ENCODE measurements at places on chromosomes 5 and 9.
A peak's percentile ranks its signal among the peaks of the same experiment; 100 is the strongest.

DNA sequence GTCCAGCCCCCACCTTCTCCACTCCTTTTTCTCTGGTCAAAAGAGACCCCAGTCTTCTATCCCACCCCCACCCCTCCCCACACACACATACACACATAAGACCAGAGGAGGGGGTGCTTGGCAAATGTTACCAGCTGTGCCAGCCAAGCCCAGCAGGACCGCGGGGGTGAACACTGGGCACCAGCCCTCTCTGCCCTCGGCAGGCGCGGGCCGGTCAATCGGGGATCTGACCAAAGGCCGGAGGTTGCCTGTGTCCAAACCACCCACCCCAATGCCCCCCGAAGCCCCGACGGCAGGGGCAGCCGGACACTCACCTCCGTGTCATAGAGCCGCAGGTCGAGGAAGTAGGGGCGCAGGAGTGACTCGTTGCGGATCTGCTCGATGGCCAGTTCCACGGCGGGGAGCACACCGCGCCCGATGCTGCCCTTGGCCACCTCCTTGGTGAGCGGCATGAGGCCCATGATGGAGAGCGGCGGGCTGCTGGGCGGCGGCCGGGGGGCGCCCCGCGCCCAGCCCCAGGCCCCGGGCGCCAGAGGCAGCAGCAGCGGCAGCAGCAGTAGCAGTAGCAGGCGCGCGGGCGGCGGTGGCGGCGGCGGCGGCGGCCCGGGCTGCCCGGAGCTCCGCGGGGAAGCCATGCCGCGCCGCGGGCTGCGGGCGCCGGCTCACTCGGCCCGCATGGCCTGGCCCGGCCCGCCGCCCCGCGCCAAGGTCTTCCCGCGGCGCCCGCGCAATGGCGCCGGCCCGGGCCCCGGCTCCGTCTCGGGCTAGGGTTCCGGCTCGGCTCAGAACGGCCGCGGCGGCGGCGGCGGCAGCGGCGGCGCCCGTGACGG, 417 bp downstream of the GABBR2 start:
- DNase-seq, result no peak

DNA sequence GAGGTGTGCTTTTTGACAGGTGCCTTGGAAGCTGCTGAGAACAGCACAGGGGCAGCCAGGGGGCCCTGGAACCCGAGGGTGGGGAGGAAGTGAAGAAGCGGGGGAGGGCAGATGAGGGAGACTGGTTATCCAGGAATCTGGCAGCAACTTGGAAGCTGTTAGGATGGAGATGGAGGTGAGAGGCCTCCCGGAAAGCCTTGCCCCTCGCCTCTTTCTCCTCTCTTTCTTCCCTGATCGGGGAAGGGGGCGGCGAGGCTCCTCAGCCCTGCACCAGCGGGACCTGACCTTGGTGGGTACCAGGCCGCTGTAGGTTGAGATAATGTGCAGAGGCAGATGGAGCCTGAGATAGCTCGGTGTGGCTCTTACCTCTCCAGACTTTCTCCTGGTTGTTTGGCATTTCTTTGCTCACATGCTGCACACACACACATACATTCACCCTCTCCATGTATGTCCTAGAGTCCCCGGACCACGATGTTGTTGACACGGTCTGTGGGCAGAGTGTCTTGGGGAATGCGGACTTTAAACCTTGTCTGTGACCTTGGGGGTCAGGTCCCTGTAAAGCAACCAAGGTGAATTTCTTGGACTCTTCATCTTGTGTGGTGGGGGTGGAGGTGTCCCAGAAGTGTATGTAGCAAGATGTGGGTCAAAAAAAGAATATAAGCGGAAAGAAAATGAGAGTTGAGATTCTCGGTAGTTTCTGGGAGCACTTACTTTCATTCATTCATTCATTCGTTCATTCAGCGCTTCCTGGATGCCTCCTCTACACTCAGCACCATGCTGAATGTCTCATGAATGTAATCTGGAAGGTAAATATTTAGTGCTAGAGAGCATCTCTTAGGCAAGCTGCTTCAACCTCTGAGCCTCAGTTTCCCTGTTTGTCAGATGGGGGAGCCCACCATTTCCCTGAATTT, 1.6 kb downstream of the WWC1 start:
- no peak for DNase-seq

DNA sequence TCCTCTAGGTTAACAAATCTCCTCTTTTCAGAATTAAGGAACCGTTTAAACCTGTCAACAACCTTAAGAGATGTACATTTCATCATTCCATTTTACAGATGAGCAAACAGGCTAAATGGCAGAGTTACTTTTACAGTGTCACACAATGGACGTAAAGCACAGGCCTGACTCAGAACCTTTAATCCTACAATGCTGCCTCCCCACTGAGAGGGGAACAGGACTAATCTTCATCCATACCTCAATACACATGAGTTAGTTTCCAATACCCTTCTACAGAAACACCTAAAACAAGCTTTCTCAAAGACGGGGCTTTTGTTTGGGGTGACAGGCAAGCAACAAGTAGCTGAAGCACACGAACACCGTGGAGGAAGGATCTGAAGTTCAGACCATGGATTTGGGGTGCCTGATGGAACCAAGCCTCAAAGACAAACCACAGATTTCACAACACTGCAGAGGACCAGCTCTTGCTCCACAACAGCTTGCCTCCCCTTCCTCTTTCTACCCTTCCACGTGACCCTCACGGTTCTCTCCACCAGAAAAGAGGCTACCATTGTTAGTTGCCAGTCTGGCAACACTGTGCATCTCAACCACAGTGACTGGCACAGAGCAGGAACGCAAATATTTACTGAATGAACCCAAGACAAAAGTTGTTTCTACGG, 1.8 kb downstream of the RNF130 start:
- DNase-seq, result no peak

DNA sequence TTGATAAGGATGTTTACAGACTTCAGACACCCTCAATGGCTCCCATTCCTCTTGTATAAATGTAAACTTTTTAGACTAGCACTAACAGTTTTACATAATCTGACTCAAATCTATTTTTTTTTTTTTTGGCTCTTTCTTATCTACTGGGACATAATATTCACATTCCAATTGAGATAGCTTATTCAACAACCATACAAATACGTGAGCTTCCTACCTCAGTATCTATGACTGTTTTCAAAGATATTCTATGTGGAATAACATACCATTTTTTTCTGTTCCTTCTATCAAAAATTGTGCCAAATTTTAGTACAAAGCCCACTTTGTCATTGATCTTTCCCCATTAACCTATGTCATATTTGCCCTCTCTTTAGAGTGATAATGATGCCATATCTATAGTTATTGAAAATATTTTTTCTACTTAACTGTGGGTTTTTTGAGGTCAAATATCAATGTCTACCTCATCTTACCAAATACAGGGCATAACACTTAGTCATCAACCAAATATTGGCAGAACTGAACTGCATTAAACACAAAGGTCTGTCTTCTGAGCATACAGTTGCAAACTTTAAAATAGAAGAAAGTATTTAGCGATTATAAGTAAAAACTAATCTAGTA, 482.6 kb downstream of the PTPRD start:
- no peak for DNase-seq

- DNase-seq, result no peak
Measured at GRCh38 chr5:81516091-81516490, 122.2 kb upstream of the ACOT12 start.

- DNase-seq, result no peak
Measured at GRCh38 chr9:129411501-129412175, 209.3 kb downstream of the C9orf50 start.

GRCh38 chr9:4875559-4875958, 82.8 kb downstream of the RCL1 start:
- no peak for DNase-seq

DNA sequence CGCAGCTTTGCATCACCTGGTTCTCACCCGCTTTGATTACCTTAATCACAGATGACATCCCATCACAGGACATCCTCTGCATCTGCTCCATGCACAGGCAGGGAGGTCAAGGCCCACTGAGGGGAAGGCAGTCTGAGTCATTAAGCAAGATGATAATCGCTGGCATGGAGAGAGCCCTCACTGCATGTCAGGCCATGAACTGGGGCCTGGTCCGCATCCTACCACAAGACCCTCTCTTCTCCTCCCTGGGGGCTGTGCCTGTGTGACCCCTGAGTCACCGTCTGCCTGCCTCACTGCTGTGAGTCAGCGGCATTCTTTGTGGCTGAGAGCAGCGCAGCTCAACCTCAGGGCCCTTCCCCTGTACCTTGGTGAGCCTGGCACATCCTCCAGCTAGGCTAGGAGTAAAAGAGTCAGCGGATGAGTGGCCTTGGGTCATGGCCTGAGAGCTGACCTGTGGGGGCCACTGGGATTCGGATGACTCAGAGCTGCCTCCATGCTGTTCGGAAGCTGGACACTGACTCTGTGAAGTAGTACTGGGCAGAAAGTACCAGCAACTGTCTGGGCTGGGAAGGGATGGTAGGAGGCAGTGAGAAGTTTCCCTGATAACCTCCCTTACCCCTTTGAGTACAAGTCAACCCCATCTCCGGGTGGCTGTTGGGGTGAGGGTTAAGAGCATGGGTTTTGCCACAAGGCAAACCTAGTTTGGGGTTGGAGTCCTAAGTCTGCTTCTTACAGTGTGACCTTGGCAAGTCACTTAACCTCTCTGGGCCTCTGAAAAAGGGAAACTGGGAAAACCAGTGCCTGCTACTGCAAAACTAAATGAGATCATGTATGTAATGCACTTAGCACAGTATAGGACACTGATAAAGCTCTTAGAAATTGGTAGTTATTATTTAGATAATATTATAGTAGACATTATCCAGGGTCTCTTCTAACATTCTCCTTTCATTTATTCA, 14.6 kb upstream of the ARSI start:
- DNase-seq, result no peak

DNA sequence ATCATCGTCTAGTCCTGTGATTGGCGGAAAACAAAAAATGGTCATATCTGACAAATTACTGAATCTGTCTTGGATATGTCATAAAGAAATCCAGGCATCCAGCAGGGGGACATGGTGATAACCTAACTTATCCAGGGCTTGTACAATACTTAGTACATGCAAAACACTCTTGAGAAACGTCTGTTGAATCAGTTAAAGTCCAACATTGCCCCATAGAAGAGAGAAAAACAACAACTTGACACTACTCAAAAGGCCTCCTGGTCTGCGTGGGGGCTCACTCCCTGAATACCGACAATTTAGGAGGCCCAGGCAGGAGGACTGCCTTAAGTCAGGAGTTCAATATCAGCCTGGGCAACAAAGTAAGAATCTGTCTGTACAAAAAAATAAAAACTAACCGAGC, 217.5 kb downstream of the DCP2 start:
- no peak for DNase-seq

- DNase-seq, result peak; percentile 53
Measured at GRCh38 chr9:136787690-136788400, 3.3 kb upstream of the TMEM141 start.

- DNase-seq, result no peak
Measured at GRCh38 chr9:101508211-101508610, 25.4 kb upstream of the RNF20 start.

GRCh38 chr5:89520771-89521170, 637.8 kb upstream of the MEF2C start:
- no peak for DNase-seq

DNA sequence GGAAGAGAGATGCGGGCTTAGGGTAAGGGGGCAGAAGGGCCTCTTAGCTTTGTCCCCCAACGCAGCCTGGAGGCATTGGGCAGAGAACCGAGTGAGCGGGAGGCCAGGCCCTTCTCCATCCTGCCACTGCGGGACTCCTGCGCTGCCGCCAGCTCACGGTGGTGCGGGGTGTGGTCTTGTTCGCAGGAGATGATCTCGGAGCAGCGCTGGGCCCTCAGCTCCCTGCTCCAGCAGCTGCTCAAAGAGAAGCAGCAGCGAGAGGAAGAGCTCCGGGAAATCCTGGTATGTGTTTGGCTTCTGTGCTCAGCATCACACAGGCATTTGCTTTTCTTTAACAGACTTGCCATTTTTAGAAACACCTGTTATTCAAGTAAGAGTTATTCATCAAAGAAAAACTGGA, 41.3 kb downstream of the LRSAM1 start:
- DNase-seq, result no peak

DNA sequence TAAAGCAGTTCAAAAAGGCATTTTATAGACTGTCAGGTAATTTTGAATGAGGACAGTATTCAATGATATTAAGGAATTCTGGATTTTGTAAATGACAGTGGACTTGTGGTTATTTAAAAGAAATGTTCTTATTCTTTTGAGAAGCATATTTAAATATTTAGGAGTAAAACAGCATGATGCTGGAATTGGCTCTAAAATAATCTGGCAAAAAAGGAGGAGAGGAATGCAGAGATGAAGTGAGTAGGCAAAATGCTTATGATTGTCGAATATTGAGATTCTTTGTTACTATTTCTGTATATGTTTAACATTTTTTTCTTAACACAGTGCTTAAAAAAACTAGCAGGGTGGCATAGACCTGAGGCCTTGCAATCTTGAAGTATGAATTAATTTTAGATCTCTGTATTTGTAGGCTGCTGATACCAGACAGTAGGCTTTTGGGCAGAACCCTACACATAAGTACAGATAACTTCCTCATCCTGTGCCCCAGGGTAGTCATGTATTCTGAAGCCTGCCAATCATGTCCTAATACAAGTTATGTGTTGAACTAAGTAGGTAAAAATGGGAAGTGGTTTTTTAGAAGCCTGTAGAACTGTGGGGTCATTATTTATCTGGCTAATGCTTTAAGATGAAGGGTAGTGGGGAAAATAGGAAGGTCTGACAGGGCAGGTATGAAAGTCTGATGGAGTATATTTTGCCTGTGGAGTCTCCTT, 9.4 kb downstream of the CD180 start:
- no peak for DNase-seq

GRCh38 chr9:24961762-24962161, 416.1 kb upstream of the IZUMO3 start:
- DNase-seq, result no peak

- no peak for DNase-seq
Measured at GRCh38 chr5:136226401-136226800, 33.4 kb upstream of the SMIM32 start.

DNA sequence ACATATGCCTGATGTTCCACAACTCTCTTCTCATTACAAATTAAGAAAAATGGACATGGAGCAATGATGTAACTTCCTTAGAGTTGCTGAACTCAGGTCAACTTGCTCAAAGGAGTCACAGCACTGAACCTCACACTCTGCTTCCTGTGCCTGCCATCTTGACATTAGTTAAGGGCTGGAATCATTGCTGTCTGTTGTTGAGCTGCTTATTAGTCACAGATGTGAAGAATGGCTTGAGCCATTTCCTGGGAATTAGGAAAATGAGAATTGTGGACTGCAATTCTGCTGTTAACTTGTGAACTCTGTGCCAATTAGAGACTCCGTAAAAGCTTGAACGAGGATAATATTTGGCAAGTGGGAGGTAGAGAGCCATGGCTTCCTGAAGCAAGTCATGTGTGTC, 212.0 kb downstream of the ADAMTS12 start:
- DNase-seq, result no peak

GRCh38 chr5:167995844-167996425, 295.5 kb upstream of the WWC1 start:
- DNase-seq, result no peak
